ENCODE measurements at places on chromosomes 5 and 9.

DNA sequence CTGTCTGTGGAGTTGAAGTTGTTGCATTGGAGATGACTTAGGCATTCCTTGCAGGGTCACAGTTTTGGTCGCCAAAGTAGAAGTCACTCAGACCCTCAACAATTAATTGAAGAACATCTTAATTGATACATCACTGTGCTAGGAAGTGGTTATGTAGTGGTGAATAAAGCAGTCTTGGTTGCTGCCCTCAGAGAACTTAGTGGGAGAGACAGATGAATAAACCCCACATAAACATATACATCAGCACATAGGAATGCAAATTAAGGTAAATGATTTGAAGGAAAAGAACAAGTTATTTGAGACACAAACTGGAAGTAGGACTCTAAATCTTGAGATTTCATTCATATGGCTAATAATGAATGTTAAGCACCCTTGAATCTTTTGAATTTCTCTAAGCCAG, 25.7 kb downstream of the FAM174A start:
- no peak for DNase-seq

- DNase-seq = no peak
Observed at GRCh38 chr9:131020862-131021261, 11.9 kb downstream of the LAMC3 start.

DNA sequence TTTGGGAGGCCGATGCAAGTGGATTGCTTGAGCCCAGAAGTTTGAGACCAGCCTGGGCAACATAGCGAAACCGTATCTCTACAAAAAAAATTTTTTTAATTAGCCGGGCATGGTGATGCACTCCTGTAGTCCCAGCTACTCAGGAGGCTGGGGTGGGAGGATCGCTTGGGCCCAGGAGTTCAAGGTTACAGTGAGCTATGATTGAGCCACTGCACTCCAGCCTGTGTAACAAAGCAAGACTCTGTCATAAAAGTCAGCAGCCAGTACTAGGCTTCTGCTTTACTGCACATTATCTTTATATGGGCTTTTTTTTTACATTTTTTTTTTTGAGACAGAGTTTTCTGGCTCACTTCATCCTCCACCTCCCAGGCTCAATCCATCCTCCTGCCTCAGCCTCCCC, 9.4 kb upstream of the HAVCR1 start:
- DNase-seq = no peak

- DNase-seq = no peak
Observed at GRCh38 chr9:113536166-113536482, 72.6 kb downstream of the RGS3 start.

- no peak for DNase-seq
Observed at GRCh38 chr9:125821078-125821477, 73.9 kb downstream of the PBX3 start.

- no peak for DNase-seq
Observed at GRCh38 chr5:150960791-150961396, 56.1 kb upstream of the ZNF300 start.

- no peak for DNase-seq
Observed at GRCh38 chr9:134854541-134854981, 26.0 kb upstream of the FCN2 start.

- DNase-seq = no peak
Observed at GRCh38 chr5:116525674-116526073, 48.9 kb downstream of the SEMA6A start.

GRCh38 chr9:127991017-127991756, 10.4 kb upstream of the EEIG1 start:
- DNase-seq = no peak

GRCh38 chr5:143448518-143448917, 45.0 kb upstream of the NR3C1 start:
- peak; percentile 27 for DNase-seq

DNA sequence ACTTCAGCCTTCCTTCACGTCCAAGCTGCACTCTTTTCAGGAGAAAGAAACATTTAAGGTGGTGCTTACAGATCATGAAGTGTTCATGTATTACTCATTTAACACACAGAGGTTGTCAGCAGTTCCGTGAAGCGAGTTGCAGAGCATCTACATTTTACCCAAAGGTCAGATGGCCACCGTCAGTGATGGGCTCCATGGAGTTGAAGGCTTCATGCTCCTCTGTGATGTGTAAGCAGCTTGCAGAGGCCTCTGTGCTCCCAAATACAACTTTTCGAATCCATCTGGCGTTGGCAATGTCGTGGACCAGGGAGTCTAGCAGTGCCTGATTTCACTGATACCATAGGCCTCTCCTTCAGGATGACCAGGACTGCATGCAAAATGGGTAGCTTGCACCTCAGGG, 53.7 kb upstream of the DMRT3 start:
- DNase-seq = no peak

- DNase-seq = peak; percentile 39
Observed at GRCh38 chr5:67187006-67187715, 9.4 kb downstream of the CD180 start.

GRCh38 chr9:94643176-94643575, 3.9 kb upstream of the FBP1 start:
- no peak for DNase-seq

GRCh38 chr5:96909003-96909402, 26.9 kb upstream of the LNPEP start:
- DNase-seq = no peak

DNA sequence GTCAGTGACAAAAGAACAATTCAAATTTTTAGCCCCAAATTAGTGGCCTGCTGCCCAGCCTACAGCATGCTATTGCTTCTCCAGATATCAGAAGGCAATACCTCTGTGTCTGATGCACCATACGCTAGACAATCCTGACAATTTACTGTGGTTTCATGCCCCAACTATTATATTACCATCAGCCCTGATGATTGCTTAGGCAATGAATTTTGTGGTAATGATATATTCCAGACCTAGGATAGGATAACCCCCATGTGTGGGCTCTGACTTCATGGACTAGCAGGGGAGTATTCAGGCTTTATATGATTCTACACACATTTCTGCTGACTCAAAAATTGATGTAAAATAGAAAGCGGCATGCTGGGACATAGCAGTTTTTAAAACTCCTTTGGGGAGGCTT, 168.7 kb upstream of the FST start:
- no peak for DNase-seq

- no peak for DNase-seq
Observed at GRCh38 chr5:67636091-67636490, 439.5 kb upstream of the CD180 start.

DNA sequence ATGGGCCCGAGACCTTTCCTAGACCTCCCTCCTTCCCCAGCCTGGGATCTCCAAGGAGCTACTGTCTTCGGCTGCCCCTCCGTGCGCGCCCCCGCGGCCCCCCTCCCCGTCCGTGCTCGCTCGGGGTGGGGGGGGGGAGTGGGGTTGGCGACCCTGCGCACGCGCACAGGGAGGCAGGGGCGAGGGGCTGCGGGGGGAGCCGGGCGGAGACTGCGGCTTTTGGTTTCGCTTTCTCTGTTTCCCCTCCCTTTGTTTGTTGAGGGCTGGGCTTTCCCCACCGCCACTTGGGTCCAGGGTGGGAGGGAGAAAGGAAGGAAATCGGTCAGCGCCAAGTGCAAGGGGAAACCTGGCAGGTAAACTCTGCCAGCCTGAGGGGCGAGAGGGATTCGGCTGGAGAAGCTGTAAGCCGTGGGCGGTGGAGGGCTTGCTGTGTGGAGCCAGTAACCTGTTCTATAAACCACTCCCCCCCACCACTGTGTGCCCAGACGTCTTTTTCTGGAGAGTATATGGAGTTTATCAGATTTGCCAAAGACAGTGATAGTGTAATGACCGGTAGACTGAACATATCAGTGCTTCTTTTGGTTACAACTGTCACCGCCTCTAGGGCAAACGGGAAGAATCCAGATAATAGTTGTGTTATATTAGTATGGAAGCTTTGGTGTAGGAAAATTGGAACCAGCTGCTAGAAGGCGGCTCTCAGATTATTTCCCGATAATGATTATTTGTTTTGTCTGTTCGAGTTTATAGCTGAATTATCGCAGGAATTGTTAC, 684 bp downstream of the DNAJA1 start:
- peak; percentile 81 for DNase-seq

DNA sequence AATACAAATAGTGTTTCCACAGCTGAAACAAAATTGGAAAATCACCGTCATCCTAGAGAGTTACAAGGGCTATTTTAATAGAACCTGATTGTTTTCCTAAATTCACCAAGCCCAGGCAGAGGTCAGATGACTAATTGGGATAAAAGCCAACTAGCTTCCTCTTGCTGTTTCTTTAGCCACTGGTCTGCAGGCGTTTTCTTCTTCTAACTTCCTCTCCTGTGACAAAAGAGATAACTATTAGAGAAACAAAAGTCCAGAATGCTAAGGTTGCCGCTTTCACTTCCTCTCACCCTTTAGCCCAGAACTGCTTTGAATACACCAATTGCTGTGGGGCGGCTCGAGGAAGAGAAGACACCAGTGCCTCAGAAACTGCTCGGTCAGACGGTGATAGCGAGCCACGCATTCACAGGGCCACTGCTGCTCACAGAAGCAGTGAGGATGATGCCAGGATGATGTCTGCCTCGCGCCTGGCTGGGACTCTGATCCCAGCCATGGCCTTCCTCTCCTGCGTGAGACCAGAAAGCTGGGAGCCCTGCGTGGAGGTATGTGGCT, at the start of gene TLR4:
Gene TLR4, plus strand, starts transcription at position 380 of the 552 bp plus-strand sequence. Its CDS starts 70 bp downstream, at position 450.
- DNase-seq = no peak

Data from CD4-positive, alpha-beta T cell treated with Interleukin-17A for 4 hours (primary cell).